Stimulated activated CD8-positive, alpha-beta memory T cell treated with anti-CD3 and anti-CD28 coated beads, Interleukin-7, amount 100 ng/mL, for 48 hours (primary cell): ENCODE measurements at places on chromosomes 2 and 18.
A peak's percentile ranks its signal among the peaks of the same experiment; 100 is the strongest.

- no peak for DNase-seq
Measured at GRCh38 chr2:42492691-42493467, 903 bp downstream of the KCNG3 start.

DNA sequence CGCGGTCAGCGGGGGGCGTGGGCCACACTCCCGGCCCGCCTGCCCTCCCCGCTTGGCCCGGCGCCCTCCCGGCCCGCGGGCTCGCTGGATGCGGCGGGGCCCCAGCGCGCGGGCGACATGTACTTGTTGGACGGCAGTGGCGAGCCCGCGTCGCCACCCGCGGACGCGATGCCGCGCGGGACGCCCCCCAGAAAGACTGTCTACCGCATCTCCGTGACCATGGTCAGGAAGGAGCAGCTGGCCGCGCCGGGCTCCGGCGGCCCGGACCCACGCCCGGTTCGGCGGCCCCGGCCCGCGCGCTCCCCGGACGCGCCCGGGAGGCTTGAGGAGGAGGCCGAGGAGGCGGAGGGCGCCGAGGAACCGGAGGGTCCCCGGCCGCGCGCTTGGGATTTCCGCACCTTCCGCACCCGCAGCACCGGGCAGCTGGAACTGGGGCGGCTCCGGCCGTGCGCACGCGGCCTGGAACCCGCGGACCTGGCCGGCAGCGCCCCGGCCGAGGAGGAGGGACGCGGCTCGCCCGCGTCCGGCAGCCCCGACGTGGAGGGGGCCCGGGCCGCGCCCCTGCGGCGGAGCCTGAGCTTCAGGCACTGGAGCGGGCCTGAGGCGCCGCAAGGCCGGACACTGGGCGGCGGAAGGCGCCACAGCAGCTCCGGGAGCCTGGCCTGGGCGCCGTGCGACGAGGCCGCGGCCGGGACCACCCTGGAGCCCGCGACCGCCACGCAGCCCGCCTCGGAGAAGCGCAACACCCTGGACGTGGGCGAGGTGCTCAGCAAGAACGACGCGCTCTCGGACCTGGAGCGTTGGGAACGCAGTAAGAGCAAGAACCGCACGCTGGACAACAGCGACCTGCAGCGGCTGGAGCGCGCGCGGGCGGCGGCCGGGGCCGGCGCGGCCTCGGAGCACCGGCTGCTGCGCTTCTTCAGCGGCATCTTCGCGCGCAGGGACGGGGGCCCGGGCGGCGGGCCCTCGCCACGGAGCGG, 176.4 kb downstream of the AGAP1 start:
- DNase-seq = no peak

GRCh38 chr2:232415138-232415690, 8.6 kb downstream of the ALPG start:
- DNase-seq = no peak

GRCh38 chr2:218975060-218975777, 9.8 kb downstream of the FEV start:
- no peak for DNase-seq

DNA sequence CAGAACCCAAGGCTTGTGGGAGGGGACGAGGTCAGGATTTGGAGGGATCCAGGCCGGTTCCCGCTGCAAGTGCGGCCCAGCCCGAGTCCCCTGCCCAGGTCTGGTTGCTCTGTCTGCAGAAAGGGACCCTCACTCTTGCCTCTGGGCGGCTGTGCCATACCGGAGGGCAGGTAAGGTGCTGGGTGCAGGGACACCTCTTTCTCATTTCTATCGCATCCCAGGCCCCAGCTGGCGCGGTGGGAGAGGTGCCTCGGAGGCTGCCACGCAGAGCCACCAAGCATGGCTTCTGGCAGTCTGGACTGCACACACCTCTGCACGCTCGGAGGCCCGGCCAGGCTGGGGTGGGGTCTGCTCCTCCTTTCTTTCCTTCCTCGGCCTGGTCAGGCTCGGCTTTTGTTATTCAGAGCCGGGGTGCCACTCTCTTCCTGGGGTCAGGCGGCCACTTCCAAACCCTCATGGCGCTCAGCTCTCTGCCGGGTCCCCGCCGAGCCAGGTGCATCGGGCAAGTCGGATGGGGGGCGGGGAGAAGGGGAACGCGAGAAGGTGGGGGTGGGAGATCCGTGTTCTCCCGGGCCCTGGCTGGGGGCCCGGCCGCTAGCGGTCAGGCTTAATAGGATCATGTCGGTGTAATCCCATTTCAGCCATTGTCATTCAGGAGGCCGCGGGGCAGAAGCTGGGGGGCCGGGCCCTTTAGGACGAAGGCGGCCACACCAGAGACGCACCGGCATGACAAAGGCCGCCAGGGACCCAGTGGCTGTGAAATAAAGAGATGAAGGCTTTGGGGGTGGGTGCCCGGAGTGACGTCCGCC, 9.0 kb downstream of the GBX2 start:
- no peak for DNase-seq

- DNase-seq = peak; percentile 11
Measured at GRCh38 chr2:130920415-130921163, 83.9 kb downstream of the ARHGEF4 start.

GRCh38 chr18:55280503-55280902, 307.5 kb downstream of the TCF4 start:
- no peak for DNase-seq

DNA sequence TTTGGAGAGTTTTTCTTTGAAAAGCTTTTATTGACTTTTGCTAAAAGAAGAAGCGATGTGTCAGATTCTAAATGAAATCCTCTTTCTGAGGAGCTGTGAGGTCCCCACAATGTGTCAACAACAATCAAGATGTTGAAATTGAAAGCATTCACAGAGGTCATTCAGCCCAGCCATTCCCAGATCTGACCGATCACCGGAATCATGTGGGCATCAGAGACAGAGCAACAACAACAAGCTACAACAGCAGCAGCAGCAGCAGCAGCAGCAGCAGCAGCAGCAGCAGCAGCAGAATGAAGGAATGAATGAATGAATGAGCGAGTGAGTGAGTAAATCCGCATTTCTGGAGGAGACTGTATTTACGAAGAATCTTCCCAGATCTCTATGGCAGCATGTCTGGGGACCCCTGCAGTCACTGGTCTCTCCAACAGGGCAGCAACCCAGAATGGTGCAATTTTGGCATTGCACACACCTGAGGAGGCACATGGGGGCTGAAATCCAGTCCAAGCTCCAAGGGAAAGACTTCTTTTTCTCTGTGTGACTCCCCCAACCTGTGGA, 299.0 kb downstream of the MYCN start:
- no peak for DNase-seq

GRCh38 chr2:127528487-127528886, 2.2 kb upstream of the IWS1 start:
- DNase-seq = no peak

GRCh38 chr2:222693837-222694236, 22.4 kb downstream of the MOGAT1 start:
- no peak for DNase-seq

GRCh38 chr2:130288467-130289403, 54.0 kb upstream of the IMP4 start:
- no peak for DNase-seq
